Amniotic stem cell (primary cell): ENCODE measurements at places on chromosomes 7 and 10.

GRCh38 chr7:131605280-131605878 is 49.0 kb upstream of the PODXL start:
- DNase-seq, result no peak

GRCh38 chr7:73678862-73679261 is 4.4 kb downstream of the DNAJC30 start:
- DNase-seq, result no peak

DNA sequence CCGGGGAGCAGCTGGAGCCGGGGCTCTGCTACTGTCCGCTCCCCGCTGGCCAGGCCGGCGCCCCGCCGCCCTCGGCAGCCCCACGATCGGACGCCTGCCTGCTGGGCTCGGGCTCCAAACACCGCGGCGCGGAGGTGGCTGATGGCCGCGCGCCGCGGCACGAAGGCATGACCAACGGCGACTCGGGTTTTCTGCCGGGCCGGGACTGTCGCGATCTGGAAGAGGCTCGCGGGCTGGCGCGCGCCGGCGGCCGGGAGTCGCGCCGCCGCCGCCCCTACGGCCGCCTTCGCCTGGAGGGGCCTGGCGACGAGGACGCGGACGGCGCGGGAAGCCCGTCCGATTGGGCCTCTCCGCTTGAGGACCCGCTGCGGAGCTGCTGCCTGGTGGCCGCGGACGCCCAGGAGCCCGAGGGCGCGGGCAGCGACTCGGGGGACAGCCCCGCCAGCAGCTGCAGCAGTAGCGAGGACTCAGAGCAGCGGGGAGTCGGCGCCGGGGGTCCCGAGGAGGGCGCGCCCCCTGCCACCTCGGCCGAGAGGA is 570 bp downstream of the TBC1D12 start:
- DNase-seq, result no peak

- no peak for DNase-seq
Observed at GRCh38 chr10:101562231-101562630, 25.8 kb downstream of the POLL start.

DNA sequence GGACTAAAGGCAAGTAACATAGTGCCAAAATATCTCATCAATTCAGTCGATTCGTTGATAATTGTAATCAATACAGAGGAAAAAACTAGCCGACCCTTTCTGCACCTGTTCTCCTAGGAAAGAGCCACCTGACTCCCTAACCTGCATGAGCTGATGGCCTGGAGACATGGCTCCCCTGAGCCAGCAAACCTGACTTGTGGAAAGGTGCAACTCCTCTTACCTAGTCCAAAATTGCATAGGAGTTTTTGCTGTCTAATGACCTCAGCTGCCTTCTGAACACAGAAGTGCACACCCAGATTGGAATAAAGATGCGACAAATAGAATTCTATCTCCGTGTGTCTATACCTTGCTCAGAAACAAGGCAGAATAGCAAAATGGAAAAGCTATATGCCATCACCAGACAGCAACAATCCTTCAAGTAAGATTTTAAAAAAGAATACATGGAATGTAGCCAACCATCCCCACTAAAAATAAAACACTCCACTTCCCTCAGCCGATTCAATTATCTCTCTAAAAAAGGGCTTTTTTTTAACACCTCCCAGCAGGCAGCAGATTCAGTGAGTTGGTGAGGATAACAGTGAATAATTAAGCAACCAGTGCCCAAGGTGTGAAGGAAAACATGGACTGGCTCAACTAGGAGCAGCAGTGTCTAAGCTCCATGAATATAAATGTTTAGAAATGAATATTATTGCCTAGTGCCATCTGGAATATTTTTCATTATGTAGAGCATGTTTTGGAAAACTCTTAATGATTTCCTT is 26.6 kb upstream of the LMTK2 start:
- no peak for DNase-seq

DNA sequence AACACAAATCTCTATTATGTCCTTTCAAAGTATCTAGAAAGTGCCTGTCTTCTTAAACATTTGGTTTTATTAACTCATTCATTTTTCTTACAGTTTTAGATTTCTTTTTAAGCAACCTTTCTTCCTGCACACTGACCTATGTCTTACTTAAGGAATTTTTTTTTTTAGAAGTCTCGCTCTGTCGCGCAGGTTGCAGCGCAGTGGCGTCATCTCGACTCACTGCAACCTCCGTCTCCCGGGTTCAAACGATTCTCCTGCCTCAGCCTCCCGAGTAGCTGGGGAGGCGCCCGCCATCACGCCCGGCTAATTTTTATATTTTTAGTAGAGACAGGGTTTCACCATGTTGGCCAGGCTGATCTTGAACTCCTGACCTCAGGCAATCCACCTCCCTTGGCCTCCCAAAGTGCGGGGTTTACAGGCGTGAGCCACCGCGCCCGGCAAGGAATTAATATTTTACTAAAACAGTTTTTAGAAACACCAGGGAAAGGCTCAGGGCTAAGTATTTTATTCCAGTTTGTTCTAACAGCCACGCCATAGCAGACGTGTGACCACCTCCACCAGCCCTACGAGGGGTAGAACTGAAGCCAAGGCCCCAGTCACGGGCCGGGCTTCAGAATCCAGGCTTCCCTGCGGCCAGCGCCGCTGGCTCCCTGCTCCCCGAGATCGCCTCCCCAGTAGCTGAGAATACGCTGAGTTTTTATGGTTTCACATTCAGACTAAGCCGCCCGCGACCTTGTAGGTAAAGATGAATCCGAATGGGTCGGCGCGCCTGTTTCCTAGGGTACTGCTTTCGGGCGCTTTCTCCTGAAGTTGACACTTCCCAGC is 941 bp upstream of the LUC7L2 start:
- no peak for DNase-seq

GRCh38 chr7:107007007-107007891 is 37.3 kb upstream of the PRKAR2B start:
- no peak for DNase-seq

GRCh38 chr7:150903606-150904005 is 51.3 kb downstream of the AOC1 start:
- no peak for DNase-seq
